ENCODE measurements at places on chromosomes 4 and X.

DNA sequence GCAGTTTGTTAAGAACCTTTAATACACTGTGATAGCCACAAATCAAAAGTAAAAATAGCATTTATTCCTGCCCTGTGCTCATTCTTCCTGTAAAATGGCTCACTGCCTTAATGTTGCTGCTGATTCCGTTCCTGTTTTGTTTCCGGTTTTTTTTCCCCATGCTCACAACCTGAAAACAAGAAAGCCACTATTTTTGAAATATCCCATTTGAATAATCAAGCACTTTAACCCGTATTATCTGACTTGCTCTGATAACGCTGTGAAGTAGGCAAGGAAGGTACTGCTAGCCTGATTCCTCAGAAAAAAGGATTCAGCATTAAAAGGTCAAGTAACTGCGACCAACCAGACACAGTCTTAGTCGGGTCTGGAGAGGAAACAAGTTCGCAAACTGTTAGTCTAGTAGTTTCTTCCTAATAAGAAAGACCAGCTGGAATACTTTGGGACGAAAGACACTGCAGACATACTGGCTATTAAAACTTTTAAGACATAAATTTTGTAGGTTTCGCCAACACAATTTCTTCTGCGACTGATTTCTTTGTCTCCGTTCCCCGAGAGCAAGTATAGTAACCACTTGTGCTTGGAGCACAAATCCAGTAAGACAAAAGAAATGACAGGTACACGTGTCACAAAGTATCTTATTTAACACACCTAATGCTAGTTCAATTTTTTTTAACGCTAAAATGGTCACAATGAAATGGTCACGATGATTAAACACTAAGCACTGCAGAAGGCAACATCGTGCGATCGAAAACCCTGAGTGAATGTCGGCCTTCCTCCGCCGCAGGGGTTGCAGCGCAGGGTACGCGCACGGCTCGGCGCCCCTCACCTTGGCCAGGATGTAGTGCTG, 802 bp downstream of the COX18 start:
- DNase-seq = no peak

DNA sequence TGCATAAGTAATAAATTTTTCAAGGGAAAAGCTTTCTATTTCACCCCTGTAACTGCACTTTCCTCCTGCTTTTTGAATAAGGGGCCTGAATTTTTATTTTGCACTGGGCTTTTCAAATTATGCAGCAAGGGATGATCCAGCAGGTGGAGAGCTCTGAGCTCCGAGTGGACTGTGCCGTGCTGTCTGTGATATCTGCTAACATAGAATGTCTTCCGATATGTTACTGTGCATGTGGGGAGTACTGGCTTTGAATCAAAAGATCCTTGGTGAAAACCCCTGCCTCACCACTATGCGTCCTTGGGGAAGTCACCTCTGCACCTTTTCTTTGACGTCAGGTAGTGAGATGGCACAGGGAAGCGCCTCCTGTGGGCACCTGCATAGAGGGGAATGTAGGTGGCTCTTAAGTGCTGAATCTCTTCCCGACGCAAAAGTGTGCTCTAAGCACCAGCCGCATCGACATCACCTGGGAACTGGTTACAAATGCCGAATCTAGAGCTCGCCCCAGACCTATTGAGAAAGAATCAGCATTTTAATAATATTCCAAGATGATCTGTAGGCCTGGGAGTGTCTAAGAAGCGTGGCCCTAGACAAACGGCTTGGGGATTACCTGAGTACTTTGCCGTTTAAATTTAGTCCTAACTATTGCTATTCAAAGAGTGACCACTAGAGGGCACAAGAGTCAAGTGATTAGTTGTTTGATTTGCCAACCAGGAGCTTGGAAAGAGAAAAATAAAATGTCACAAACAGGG, 19.2 kb upstream of the WFS1 start:
- DNase-seq = peak; percentile 5

DNA sequence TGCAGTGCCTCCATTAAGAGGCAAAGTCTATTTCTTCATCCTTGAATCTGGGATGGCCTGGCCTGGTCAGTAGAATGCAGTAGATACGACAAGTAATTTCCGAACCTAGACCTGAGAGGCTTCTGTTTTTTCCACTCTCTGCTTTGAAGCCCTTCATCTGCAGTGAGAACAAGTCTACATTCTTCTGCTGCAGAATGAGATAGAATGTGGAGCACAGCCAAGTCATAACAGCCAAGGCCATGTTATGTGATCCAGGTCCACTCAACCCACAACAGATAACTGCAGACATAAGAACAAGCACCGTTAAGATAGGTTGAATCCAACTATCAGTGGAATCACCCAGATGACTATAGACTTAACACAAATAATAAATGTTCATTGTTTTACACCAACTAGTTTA, 1297.7 kb downstream of the C4orf33 start:
- no peak for DNase-seq

GRCh38 chrX:134431894-134432293, 28.1 kb upstream of the HPRT1 start:
- no peak for DNase-seq

DNA sequence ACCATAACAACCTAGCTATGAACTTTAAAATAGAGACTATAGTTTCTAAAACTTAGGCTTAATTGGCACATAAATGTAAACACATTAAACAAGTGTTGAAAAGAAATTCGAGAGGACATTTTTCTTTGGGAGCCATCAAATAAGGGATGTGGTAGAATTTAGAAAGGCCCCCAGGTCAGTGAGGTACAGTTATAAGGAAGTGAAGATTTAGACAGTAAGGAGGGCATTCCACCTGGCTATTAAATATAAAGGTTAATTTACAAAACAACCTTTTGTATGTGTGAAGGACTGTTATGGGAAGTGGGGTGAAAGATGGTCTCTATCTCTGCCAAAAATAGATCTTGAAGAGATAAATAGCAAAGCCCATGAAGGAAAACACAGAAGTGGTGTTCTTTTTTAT, 83.9 kb downstream of the AFF1 start:
- no peak for DNase-seq

DNA sequence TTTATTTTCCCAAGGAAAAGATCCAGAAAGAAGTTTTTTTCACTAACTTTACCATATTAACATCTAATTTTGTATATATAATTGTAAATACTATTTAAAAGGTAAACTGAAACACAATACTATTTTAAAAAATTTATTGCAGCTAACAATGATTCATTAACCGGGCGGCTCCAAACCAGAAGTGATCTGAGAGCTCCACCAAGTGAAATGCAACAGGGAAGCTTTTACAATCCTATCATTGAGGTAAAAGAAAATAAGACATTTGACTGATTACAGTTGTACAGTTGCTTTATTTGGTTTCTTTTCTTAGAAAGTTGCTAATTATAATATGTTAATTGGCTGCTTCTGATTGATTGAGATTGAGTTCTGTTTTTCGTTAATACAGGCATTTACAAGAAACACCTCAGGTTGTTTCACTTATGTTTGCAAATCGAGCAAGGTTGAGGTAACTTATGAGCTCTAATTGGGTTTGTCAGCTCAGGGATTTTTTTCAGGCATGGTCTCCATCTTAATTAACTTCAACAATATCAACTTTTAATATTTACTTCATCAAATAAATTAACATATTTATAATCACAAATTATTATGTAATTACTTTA, 220.2 kb upstream of the UGT8 start:
- DNase-seq = peak; percentile 4

DNA sequence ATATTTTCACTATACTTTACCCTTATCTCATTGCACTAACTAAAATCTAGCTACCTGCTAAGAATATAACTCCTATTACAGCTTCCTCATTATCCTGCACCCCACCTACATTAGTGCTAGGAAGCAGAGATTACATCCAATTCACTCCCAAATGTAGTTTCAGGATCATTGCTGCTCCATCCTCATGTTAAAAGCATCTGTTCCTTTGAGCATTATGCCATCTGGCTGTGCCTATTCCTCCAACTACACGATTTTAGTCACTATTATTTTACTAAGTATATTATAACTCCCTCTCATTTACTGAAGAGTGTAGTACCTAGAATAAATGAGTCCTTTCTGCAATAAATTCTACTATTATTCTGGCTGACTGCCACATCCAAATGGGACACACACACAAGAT, 1586.9 kb downstream of the TECRL start:
- DNase-seq = no peak

GRCh38 chrX:13694359-13694758, 5.4 kb downstream of the RAB9A start:
- no peak for DNase-seq

- no peak for DNase-seq
Measured at GRCh38 chr4:108031427-108032083, 41.9 kb downstream of the HADH start.

DNA sequence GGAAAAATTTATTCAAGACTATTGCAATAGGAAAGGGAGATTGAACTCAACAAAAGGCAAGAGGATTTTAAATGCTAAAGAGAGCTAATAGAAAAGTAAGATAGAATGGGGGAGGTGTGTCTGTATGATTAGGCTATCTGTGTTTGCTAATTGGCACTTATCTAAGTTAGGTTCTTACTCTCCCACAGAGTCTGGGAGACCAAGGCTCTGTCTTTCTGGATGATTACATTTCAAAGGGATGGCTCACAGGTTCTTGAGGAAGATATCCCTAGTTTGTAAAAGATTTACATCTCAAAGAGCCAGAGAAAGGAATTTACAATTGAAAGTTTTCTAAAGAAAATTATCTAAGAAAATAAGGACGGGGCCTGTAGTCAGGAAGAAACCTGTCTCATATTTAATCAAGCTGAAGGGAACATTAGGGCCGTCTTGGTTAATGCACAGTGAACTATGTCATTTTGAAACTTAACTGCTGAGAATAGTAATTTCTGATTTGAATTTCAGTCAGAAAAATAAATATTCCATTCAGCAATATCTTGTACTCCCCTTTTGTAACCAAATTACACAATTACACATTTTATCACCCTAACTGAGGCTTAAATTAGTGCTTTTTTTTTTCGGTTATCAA, 75.8 kb downstream of the MAGEB10 start:
- no peak for DNase-seq

DNA sequence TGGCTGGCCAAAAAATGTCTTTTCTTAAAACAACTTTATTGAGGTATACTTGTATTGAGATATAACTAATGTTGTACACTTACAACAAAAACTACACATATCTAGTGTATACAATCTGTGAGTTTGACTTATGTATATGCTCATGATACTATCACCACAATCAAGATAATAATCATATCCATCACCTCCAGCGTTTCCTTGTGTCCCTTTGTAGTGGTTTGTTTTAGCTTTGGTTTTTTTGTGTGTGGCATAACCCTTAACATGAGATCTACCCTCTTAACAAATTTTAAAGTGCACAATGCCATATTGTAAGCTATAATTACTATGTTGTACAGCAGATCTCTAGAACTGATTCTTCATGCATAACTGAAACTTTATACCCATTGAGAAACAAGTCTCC, 13.4 kb upstream of the PCSK1N start:
- no peak for DNase-seq

- no peak for DNase-seq
Measured at GRCh38 chr4:164379694-164380093, 374.2 kb upstream of the SMIM31 start.

DNA sequence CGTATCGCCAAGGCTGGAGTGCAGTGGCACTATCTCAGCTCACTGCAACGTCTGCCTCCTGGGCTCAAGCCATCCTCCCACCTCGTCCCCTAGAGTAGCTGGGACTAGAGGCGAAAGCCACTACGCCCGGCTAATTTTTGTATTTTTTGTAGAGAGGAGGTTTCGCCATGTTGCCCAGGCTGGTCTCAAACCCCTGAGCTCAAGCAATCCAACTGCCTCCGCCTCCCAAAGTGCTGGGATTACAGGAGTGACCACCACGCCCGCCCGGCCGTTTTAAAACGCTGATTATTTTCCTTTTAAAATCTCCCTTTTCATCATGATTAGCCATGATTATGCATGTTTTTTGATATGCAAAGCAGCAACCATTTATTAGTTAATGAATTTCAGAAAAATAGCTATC, 2.2 kb downstream of the N4BP2 start:
- no peak for DNase-seq

DNA sequence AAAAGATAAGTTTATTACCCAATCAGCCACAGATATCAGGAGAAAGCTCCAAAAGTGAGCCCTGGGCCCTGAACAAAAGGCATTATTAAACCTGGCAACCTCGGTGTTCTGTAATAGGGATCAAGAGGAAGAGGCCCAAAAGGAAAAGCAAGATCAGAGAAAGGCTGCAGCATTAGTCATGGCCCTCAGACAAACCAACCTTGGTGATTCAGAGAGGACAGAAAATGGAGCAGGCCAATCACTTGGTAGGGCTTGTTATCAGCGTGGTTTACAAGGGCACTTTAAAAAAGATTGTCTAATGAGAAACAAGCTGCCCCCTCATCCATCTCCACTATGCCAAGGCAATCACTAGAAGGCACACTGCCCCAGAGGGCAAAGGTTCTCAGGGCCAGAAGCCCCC, 75.7 kb downstream of the AGTR2 start:
- no peak for DNase-seq

DNA sequence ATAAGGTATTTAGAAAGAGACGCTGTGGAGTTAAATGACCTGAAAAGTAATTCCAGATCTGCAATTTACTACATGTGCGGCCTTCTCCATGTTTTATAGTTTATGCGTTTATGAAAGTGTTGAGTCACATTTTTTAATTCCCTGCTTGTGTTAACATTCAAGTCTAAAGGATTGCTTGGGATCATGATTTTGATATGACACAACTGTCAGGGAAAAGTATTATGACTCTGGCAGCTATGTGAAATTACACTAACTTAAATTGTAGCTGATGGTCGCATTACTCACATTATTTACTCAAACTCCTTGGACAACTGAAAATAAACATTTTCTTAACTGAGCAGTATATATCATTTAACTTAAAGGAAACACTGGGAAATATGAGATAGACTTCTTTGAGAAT, 14.3 kb upstream of the GABRB1 start:
- DNase-seq = no peak

- no peak for DNase-seq
Measured at GRCh38 chrX:30577362-30577991, at the start of gene TASL. TSS of gene TASL (minus strand) at chrX:30577766. CDS start at chrX:30560355, 17,411 bp downstream.

DNA sequence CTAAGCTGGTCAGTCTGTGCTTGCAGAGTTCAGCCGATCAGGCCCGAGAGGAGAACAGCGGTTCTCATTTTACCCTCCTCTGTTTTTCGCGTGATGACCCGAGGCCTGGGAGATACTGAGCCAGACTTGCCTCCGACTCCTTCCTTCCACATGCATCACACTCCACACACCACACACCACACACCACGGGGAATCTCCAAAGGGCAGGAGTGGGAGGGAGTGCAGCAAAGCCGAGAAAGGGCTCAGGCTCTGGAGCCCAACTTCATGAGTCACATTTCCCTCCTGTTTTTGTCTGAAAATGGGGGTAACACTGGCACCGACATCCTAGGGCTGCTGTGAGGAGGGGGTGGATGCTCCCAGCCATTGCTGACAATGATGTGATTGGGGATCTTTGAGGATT, 38.9 kb downstream of the TKTL1 start:
- no peak for DNase-seq
